ENCODE measurements at places on chromosomes 6 and 20. TPM values are rescaled to one million over a fixed set of nuclear protein-coding genes. Genes with fewer than 3 reads are reported as not detected.

GRCh38 chr6:88609983-88610382, 353.4 kb downstream of the RNGTT start:
- no peak overlapping the region for H3K4me3 ChIP-seq
- DNase-seq = no peak
- H3K4me1 ChIP-seq = no peaks in the 10 kb centered on the region
- peaks cover 33% of the 10 kb centered on the region for H3K36me3 ChIP-seq
- no peaks in the 10 kb centered on the region for H3K27me3 ChIP-seq
- no peak overlapping the region for H3K27ac ChIP-seq

GRCh38 chr6:71011871-71012371, 55.1 kb upstream of the B3GAT2 start:
- no peak overlapping the region for H3K27ac ChIP-seq
- no peaks in the 10 kb centered on the region for H3K4me1 ChIP-seq
- H3K36me3 ChIP-seq = no peaks in the 10 kb centered on the region
- no peak for DNase-seq
- no peak overlapping the region for H3K4me3 ChIP-seq

GRCh38 chr6:101146389-101146788, 247.1 kb upstream of the GRIK2 start:
- H3K36me3 ChIP-seq = no peaks in the 10 kb centered on the region
- no peaks in the 10 kb centered on the region for H3K27me3 ChIP-seq
- no peaks in the 10 kb centered on the region for H3K4me1 ChIP-seq
- DNase-seq = no peak

- no peaks in the 10 kb centered on the region for H3K4me1 ChIP-seq
- DNase-seq = no peak
- no peaks in the 10 kb centered on the region for H3K27me3 ChIP-seq
- H3K36me3 ChIP-seq = no peaks in the 10 kb centered on the region
Observed at GRCh38 chr6:138817799-138818198, 21.9 kb downstream of the ECT2L start.

- H3K36me3 ChIP-seq = no peaks in the 10 kb centered on the region
- DNase-seq = no peak
- no peak overlapping the region for H3K27ac ChIP-seq
- peaks cover 9% of the 10 kb centered on the region for H3K27me3 ChIP-seq
- no peaks in the 10 kb centered on the region for H3K4me1 ChIP-seq
Observed at GRCh38 chr20:51156041-51156982, 133.4 kb upstream of the KCNG1 start.

- no peaks in the 10 kb centered on the region for H3K36me3 ChIP-seq
- H3K27ac ChIP-seq = no peak overlapping the region
- no peaks in the 10 kb centered on the region for H3K27me3 ChIP-seq
- H3K4me1 ChIP-seq = no peaks in the 10 kb centered on the region
- DNase-seq = no peak
Observed at GRCh38 chr6:68757821-68758220, 122.7 kb downstream of the ADGRB3 start.

GRCh38 chr6:119312875-119313338, 36.7 kb downstream of the MAN1A1 start:
- H3K27me3 ChIP-seq = peaks cover 4% of the 10 kb centered on the region
- peaks cover 80% of the 10 kb centered on the region for H3K4me1 ChIP-seq

- DNase-seq = no peak
- peaks cover 7% of the 10 kb centered on the region for H3K4me1 ChIP-seq
- peaks cover 14% of the 10 kb centered on the region for H3K36me3 ChIP-seq
- no peak overlapping the region for H3K4me3 ChIP-seq
- peaks cover 15% of the 10 kb centered on the region for H3K27me3 ChIP-seq
- no peak overlapping the region for H3K27ac ChIP-seq
Observed at GRCh38 chr20:62155428-62156253, 12.1 kb downstream of the SS18L1 start.

DNA sequence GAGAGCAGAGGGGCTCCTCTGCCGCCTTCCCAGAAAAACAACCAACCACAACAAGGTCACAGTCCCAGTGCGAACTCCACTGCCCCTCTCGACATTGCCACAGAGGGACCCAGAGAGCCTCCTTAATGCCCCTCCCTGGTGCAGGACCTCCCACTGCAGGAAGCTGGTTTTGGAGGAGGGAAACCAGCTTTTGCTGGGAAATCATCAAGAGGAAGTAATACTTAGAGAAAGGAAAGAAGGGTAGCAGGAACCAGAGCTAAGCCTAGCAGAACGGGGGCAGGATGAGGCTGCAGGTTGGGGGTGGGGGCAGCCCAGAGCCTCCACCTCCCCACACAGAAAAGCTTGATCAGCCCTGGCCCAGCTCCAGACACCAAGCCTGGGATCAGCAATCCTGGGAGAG, 37.7 kb upstream of the SIRPA start:
- no peaks in the 10 kb centered on the region for H3K4me1 ChIP-seq
- H3K27ac ChIP-seq = no peak overlapping the region
- DNase-seq = no peak
- H3K4me3 ChIP-seq = no peak overlapping the region

DNA sequence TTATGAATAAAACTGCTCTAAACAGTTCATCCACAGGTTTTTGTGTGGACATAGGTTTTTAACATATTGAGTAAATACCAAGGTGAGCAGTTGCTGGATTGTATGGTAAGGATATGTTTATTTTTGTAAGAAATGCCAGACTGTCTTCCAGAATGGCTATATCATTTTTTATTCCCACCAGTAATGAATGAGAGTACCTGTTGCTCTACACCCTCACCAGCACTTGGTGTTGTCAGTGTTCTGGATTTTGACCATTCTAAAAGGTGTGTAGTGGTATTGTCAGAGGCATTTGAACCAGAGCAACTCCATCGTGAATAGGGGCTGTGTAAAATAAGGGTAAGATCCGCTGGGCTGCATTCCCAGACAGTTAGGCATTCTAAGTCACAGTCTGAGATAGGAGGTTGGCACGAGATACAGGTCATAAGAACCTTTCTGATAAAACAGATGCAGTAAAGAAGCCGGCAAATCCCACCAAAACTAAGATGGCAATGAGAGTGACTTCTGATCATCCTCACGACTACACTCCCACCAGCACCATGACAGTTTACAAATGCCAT, 12.9 kb upstream of the NT5E start:
- no peak overlapping the region for H3K4me3 ChIP-seq
- no peak overlapping the region for H3K27ac ChIP-seq
- H3K36me3 ChIP-seq = no peaks in the 10 kb centered on the region
- peaks cover 5% of the 10 kb centered on the region for H3K27me3 ChIP-seq
- no peaks in the 10 kb centered on the region for H3K4me1 ChIP-seq
- no peak for DNase-seq

DNA sequence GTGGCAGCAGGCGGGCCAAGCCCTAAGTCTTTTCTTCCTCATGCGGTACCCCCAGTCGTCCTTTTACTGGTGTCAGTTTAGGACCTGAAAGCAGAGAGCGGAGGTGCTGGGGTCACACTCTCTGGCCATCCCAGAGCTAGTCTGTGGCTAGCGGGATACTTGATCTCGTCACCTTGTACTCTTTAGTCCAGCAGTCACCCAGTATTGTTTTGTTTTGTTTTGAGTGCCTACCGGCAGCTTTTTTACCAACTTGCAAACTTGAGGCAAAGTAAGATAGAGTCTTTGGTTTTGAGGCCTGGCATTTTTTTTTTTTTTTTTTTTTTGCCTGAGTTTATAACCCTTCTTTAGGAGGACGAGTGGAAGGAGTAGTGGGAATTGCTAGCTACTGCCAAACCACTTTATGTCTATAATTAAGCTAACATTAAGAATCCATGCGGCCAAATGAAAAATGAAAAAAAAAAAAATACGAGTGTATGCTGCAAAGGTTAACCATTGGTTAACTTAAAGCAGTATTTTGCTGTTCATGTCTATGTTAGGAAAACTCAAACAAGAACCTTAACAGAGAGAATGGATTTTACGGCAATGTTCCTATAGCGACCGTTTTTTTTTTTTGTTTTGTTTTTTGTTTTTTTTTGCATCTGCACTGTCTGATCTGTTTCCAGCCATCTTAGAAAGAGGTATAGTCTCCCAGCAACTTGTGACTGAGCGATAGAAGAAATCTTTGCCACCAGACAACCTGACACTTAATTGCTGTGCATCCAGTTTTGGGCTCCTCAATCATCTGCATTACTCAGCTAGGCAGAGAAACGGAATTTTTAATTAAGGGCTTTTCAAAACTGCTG, 56.9 kb downstream of the FAM217A start:
- no peak for DNase-seq
- peak overlapping the region; percentile 96 for H3K27ac ChIP-seq
- peaks cover 74% of the 10 kb centered on the region for H3K4me1 ChIP-seq
- peaks cover 23% of the 10 kb centered on the region for H3K27me3 ChIP-seq

GRCh38 chr6:89311853-89312531, 3.1 kb downstream of the GABRR2 start:
- H3K27me3 ChIP-seq = peaks cover 2% of the 10 kb centered on the region
- peak overlapping the region; percentile 4 for H3K27ac ChIP-seq
- peaks cover 13% of the 10 kb centered on the region for H3K36me3 ChIP-seq
- no peaks in the 10 kb centered on the region for H3K4me1 ChIP-seq
- DNase-seq = no peak
- no peak overlapping the region for H3K4me3 ChIP-seq

GRCh38 chr6:157224178-157224950, 99.0 kb downstream of the TMEM242 start:
- no peaks in the 10 kb centered on the region for H3K36me3 ChIP-seq
- no peak for DNase-seq
- H3K4me3 ChIP-seq = no peak overlapping the region
- no peak overlapping the region for H3K27ac ChIP-seq
- H3K27me3 ChIP-seq = peaks cover 3% of the 10 kb centered on the region

NKAIN2 gene
- not detected for polyA plus RNA-seq

FRK gene
- not detected for polyA plus RNA-seq
